Fibroblast of pulmonary artery (primary cell): ENCODE measurements at places on chromosomes 3 and 15.

DNA sequence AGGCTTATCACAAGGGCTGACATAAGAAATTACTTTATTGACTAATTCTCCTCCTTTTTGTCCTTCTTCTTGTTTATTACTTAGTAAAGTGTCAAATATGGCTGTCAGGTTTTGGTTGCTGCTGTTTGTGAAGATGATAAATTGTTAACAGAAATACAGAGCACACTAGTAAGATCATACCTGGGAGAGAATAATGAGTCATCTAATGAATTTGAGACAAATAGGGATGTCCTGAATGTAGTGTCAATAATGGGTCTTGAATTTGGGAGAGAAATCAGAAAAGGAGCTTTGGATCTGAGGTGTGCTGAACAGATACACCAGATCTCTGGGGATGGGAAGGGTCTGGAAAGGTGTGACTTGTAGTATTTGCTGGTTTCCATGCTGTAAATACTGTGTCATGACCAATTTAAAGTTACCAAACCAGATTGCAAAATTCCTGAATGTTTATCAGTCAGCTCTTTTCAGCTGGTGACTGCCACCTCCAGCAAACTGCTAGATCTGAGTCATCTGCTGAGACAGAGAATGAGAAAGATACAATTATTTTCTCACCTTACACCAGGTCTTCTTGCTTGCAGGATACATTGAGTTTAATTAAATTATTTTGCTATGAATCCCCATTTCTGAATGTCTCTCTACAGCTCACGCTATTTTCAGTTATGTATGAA is 76.7 kb upstream of the SATB1 start:
- DNase-seq, result no peak

DNA sequence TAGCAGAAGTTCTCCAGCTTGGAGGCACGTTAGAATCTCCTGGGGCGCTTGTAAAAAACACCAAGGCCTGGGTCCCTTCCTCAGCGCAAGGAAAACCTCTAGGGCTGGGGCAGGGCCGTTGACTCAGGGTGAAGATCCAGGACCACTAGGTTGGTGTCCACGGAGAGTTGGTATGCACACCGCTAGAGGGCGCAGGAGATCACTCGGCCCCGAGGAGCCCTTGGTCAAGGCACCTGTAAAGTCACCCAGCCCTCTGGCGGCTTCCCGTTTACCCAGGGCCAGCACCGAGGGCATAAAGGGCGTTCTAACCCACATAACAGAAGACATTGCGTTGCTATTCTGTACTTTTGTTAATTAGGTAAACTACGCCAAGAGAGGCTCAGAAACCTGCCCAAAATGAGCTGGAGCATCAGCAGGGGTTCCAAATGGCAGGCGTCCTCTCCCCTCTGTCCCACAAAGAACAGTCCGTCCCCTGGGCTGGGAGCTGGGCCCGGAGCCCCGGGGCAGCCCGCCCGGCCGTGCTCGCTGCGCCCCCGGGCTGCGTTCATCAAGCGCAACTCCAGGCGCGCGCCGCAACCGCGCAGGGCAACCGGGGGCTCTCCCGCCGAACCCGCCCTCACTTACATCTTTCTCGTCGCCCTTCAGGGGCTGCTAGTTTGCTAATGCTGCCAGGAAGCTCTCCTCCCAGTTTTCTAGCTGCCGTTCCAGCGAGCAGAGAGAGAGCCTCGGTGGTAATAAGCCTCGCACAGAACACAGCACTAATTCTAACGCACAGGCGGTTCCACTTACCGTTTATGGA is 332.1 kb downstream of the ARRDC4 start:
- peak; percentile 4 for DNase-seq

GRCh38 chr3:149340310-149340933 is 7.0 kb upstream of the TM4SF18 start:
- peak; percentile 58 for DNase-seq

DNA sequence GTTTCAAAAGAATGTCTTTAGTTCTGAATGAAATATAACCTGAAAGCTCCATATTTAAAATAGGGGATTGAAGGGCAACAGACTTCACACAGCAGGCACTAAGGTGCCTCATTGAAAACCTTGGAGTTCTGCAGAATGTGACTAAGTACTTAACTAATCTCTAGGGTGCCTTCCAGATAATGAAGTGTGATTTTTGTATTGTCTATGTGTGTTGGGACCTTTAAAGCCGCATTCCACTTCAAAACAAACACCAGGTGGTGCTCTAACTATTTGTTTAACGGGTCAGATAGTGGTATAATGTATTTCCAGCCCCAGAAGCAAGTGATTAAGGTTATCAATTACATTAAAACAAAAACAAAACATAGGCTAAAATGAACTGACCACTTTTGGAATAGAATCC is 28.0 kb downstream of the TFG start:
- peak; percentile 44 for DNase-seq

- DNase-seq, result no peak
These were observed 149.7 kb upstream of the SYNPR start for GRCh38 chr3:63128380-63128779.

DNA sequence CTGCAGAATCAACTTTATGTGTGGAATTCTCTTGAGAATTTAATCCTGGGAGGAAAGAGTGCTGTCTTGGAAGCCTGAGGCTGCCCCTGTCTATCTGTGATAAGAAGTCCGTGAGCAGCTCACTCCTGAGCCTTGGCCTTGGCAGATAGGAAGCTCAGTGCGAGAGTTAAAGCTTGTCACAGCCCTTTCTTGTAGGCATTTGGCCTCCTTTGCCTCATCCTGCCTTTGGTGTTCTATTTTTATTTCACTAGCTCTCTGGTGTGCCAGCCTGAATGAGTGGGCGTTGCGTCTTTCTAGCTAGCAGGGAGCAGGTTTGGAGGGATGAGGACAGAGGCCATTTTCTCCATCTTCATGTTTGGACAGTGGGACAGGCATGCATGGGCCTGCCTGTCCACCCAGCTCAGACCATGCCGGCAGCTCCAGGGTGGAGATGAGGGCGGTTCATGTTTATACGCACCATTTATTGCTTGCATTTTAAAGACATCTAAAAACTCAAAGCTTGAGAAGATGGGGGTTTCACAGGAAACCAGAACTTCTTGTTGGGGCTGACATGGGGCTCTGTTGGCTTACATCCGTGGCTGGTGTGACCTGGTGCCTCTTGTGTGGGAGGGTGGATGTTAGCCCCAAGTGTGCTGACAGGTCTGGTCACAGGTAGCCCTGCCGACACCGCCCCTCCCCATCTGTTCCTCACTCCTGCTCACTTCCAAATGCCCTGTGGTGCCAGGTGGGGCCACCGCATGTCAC is 29.8 kb downstream of the IRAK2 start:
- no peak for DNase-seq

- DNase-seq, result no peak
These were observed 16.0 kb upstream of the PSMD6 start for GRCh38 chr3:64039332-64039731.

DNA sequence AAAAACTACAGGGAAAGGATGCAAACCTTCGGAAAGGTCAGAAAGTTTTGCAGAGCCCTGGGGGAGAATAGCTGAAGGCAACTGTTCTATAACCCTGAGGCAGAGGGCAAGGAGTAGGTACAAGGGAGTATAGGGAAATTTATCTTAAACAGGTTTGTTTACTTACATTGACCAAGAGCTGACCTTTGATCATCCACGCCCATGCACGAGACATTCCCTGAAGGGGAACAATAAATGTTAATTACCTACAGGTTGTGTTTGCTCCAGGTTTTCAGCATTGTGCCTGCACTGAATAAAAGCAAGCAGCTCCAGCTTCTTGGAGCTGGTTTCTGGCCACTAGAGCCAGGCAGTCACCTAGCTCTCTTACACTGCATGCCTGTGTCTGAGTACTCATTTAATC is 524.5 kb upstream of the TGFBR2 start:
- DNase-seq, result no peak

GRCh38 chr3:44803298-44803697 is 41.7 kb downstream of the KIF15 start:
- no peak for DNase-seq

- peak; percentile 27 for DNase-seq
These were observed 524 bp upstream of the TOPBP1 start for GRCh38 chr3:133662278-133662651.

DNA sequence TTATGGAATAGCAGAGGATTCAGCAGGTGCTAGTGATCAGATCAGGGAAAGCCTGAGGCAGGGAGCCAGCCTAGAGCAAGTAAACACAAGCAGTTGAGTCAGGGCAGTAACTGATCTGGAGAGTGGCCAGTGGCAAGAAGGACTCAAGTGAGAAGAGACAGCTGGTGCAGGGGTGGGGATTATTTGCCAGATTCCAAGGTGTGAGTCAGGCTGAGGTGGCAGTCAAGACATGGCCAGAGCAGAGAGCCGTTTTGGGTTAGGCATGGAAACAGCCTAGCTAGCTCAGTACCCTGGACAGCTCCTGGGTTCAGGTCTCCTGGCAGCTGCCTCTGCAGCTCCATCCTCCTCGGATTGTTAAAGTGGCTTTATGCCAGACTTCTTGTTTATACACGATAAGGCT is 281.9 kb upstream of the ONECUT1 start:
- DNase-seq, result peak; percentile 10

GRCh38 chr3:186259612-186260383 is 102.2 kb downstream of the DGKG start:
- peak; percentile 64 for DNase-seq

DNA sequence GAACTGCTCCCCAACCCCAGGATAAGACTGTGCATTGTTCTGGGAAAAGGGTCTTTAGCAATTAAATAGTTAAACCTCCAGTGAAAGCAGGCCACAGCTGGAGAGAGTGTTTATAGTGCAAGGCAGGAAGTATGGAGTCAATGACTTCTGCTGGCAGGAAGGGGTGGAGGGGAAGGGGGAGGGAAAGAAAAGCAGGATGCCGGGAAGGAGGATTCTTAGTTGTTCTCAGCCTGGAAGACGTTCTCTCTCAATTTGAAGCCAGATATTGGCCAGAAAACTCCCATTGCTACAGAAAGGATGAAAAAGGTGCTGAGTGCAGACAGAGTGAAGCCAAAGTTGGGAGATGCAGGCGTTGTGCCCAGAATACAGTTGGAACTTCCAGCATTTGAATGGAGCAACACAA is 35.7 kb upstream of the ACTL6A start:
- peak; percentile 94 for DNase-seq

GRCh38 chr15:85019815-85020590 is 38.3 kb downstream of the PDE8A start:
- DNase-seq, result no peak

DNA sequence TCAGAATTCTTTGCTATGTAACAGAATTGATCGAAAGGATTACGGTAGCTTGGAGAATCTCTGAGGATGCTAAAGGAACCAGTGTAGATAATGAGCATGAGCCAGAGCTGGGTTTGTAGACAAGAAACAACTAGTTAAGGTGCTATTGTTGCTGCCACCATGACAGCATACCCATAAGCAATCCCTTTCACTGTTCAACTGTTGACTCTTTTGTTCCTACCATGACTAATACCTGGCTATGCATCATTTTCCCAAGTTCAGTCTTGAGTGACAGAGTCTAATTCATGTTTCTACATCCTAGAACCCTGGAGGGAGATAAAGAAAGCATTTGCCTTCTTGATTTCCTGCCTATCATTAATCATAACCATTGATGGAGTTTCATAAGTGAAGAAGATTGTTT is 600.3 kb downstream of the OTOL1 start:
- DNase-seq, result no peak

GRCh38 chr3:143362115-143362991 is 242.8 kb downstream of the CHST2 start:
- DNase-seq, result no peak

- peak; percentile 93 for DNase-seq
These were observed 26.1 kb upstream of the ZNF280D start for GRCh38 chr15:56759450-56759845.

- no peak for DNase-seq
These were observed 702.3 kb downstream of the SI start for GRCh38 chr3:164375995-164376394.

- no peak for DNase-seq
These were observed 167.1 kb upstream of the WNT5A start for GRCh38 chr3:55654123-55654760.

GRCh38 chr15:66043264-66043663 is 174.0 kb downstream of the RAB11A start:
- no peak for DNase-seq

DNA sequence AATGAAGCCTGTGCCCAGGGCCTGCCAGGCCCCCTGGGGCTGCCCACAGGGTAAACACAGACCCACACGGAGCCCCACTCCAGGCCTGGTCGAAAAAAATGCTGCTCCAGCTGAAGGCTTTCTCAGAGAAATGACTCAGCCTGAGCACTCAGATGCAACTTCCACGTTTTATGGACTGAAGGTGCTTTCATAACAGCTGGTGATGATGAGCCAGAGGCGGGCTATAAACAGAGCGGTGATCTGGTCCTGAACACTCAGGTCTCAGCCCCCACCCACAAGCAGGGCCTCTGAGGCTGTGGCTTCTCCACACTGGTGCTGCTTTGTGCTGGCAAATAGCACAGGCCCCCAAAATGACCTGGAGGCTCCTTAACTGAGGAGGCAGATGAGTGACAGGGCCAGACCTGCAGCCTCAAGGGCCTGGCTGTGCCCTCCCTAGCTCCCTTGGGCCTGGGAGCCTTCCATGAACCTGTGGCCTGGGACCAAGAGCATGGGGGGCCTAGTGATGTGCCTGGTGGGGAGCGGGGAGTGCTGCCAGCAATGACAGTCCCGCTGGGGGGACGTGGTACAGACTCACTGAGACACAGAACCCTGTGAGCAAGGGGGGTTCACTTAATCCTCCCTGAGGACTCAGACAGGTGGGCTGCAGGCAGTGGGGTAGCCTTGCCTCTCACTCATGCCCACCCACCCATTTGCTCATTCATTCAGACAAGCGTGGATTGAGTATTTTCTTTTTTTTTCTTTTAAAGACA is 23.0 kb upstream of the FURIN start:
- DNase-seq, result peak; percentile 72

DNA sequence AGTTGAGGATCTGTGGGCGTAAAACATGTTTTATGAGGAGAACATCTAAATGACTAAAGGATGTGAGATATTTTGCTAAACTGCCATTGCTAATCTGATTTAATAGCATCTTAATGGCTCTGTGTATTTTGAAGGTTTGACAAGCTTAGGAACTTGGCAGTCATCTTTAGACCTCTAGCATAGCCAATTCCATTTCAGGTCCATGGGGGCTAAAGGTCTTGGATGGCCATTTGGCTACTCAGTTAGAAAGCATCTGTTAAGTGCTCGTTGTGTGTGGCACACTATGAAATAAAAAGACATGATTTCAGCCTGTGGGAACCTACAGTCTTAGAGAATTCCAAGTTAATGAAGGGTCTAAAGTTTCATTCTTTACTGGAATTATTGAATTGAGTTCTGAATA is 236.2 kb downstream of the IL5RA start:
- DNase-seq, result no peak

GRCh38 chr3:187276397-187277128 is 15.0 kb downstream of the MASP1 start:
- DNase-seq, result no peak
